Upper lobe of left lung (tissue), 6 donors: ENCODE measurements at places on chromosomes 3 and 15.

DNA sequence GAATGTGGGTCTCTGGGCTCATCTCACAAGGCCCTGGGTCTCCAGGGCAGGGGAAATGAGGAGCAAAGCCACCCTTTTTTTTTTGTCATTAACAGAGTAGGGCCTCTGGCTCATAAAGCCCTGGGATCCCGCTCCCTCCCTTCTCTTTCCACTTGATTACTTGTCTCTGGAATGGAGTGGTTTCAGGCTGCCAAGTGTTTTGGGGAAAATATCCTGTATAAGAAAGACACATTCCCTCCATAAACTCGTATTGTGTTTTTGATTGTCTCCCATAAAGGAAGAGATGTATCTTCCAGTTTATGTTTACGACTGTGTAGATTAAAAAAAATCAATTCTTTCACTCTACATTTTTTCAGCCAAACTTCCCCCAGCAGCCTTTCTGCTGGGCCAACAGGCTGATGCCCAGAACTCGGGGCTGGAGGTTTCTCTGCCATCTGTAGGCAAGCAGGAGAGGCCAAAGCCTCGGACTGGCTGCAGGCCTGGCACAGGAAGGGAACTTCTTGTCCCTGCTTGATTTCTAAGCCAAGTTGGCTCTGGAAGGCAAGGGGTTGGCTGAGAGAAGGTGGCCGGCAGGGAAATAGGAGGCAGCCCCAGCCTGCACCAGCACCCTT is 49.4 kb upstream of the INSYN1 start:
- no peak for DNase-seq

GRCh38 chr3:119388577-119388976 is 74.8 kb downstream of the TMEM39A start:
- no peak for DNase-seq

GRCh38 chr3:102484-102883 is 94.1 kb upstream of the CHL1 start:
- no peak for DNase-seq

DNA sequence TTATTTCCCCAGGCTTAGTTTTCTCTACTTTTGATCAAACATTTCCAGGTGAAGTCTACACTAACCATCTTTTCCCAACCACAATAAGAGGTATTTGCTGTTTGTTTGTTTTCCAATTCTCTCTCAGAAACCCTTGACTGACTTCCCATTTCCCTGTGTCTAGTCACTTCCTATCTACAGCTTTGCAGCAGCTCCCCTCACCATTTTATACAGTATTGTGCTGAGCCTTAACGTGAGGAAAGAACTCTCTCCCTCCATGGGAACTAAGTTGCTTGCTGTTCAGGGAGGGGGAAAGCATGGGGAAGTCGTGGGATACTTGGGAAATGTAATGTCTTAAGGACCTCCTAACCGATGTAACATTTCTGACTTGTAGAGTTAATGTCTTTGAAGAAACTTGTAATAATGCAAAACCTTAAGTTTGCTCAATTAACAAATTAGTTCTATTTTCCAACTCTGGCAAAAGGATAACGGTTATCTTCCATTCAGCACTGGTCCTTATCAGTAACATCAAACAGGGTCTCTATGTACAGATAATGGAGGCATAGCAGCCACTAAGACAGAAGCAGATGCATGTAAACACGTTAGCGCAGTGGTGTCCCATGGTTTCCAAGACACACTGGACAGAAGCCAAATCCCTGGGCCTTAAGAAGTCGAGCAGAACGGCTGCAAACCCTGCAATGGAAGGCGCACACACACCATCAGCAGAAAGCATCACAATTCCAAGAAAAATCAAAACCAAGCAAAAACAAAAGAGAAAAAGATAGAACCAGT is 39.7 kb downstream of the NPTN start:
- DNase-seq, result no peak

DNA sequence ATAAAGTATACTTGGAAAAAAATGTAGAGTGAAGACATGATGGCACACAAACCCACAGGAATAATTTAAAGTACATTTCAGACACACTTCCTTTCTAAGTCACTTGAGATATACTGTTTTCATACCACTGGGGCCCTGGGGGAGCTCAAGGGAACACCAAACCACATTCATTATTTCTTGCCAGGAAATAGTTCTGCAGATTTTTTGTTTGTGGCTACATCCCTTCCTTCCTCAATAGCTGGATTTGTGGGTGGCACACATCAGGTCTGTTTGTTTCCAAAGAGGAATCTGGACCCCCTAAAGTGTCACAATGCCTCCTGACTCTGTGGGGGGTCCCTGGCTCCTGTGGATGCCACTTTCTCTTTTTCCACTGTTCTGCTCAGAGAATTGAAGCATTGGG is 153.5 kb upstream of the COL8A1 start:
- no peak for DNase-seq

- no peak for DNase-seq
Observed at GRCh38 chr15:39191871-39192291, 389.0 kb upstream of the THBS1 start.

- no peak for DNase-seq
Observed at GRCh38 chr15:79442911-79443310, 10.8 kb downstream of the MINAR1 start.

GRCh38 chr15:85125056-85125661 is 143.5 kb downstream of the PDE8A start:
- DNase-seq, result no peak
